Keratinocyte (primary cell): ENCODE measurements at places on chromosomes 1 and 21. TPM values are rescaled to one million over a fixed set of nuclear protein-coding genes. Genes with fewer than 3 reads are reported as not detected.

DNA sequence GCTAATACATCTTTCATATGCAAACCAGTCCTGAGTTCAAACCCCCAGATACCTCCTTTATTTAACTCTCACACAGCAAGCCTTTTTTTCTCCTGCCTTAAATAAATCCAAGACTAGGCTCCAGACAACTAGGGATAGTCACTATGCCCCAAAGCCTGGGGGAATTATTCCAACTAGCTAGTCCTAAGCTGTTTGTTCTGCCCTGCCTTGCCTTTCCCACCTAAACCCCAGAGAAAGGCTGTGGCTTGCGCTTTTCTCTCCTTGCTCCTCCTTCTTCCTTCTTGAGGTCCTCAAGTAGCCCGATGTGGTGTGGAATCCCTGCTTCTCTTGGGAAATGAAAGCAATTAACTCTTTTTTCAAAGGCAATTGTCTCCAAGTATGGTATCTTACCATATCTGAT, 31.8 kb downstream of the C1orf87 start:
- H3K4me1 ChIP-seq = no peaks in the 10 kb centered on the region
- no peak overlapping the region for H3K27ac ChIP-seq
- H3K27me3 ChIP-seq = no peaks in the 10 kb centered on the region
- no peak for DNase-seq

- H3K4me1 ChIP-seq = peaks cover 2% of the 10 kb centered on the region
- no peak for DNase-seq
- no peak overlapping the region for H3K4me3 ChIP-seq
- H3K36me3 ChIP-seq = no peaks in the 10 kb centered on the region
- no peak overlapping the region for H3K27ac ChIP-seq
Observed at GRCh38 chr1:235979176-235979575, 85.7 kb downstream of the NID1 start.

GRCh38 chr1:207645635-207646081, 725 bp downstream of the CR1L start:
- DNase-seq = no peak
- H3K27ac ChIP-seq = no peak overlapping the region
- H3K27me3 ChIP-seq = peaks cover 12% of the 10 kb centered on the region

- no peaks in the 10 kb centered on the region for H3K27me3 ChIP-seq
- no peak overlapping the region for H3K27ac ChIP-seq
- no peaks in the 10 kb centered on the region for H3K36me3 ChIP-seq
Observed at GRCh38 chr1:106875622-106876021, 180.9 kb upstream of the PRMT6 start.

DNA sequence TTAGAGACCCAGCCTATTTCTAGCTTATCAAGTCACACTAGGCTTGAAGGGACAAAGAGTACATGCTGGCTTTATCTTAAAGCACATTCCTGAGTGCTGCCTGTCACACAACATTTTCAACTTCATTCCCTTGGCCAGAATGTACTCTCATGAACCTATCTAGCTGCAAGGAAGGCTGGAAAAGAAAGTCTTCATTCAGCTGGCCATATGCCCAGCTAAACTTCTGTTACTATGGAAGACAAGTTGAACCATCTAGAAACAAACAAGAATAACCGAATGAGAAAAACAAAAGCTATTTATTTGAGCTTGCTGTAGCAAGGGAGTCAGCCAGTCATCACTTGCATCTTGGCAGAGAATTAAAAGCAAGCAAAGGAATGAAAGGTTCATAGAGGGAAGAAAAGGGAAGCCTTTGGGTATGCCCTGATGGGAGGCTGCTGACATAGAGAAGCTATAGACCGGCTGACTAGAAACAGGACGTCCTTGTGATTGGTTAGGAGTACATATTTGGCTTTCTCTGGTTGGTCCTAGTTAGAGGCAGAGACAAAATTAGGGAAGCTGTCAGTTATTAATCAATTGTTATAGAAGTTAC, 108.4 kb downstream of the NEK7 start:
- peaks cover 28% of the 10 kb centered on the region for H3K4me1 ChIP-seq
- DNase-seq = no peak
- H3K27me3 ChIP-seq = no peaks in the 10 kb centered on the region
- H3K4me3 ChIP-seq = no peak overlapping the region
- no peaks in the 10 kb centered on the region for H3K36me3 ChIP-seq

DNA sequence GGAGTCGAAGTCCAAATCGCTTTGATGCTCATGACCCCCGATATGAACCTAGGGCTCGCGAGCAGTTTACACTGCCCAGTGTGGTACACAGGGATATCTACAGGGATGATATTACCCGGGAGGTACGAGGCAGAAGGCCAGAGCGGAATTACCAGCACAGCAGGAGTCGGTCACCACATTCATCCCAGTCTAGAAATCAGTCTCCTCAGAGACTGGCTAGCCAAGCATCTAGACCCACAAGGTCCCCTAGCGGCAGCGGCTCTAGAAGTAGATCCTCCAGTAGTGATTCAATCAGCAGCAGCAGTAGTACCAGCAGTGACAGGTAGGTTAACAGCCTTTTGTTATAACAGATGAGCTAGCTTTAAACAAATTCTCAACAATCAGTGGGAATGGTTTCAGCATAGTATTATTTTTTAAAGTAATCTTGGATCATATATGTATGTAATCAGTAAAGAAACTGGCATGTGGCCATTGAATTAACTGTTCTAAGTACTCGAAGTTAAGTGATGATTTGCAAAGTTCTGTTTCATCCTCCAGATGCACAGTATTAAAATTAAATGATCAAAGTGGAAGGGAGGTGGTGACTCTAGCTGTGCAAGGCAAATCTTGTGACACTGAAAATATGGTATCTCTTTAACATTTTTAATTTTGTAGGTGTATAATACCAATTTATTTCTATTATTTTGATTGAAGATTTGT, 29.0 kb downstream of the SPEN start:
- DNase-seq = no peak
- H3K4me1 ChIP-seq = no peaks in the 10 kb centered on the region
- H3K4me3 ChIP-seq = no peak overlapping the region
- H3K36me3 ChIP-seq = peaks cover 7% of the 10 kb centered on the region

DNA sequence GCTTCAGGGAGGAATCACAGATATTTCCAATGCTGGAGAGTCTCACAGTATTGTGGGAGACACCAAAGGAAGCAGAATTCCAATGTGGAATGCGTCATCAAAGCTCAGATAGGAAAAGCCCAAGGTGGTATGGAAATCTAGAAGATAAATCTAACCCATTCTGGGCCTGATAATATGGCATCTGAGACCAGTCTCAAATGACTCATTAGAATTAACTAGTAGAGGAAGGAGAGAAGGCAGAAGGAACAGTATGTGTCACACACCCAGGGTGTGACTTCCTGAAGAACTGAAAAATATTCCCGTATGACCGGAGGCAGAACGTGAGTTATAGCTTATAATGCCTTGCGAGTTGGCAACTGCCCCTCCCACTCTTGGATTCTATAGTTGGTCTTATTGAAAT, 499.2 kb downstream of the PLPP3 start:
- peaks cover 5% of the 10 kb centered on the region for H3K4me1 ChIP-seq
- DNase-seq = no peak
- no peaks in the 10 kb centered on the region for H3K27me3 ChIP-seq

- H3K27ac ChIP-seq = peak within 1 kb of the TSS; percentile 60
- H3K4me3 ChIP-seq = peak within 1 kb of the TSS; percentile 94
- DNase-seq = no peak
- H3K27me3 ChIP-seq = no peaks in the 10 kb centered on the region
Observed at GRCh38 chr1:26171084-26172072, at the start of gene ZNF593OS. ZNF593OS (minus strand) TSS chr1:26171832; CDS start chr1:26171661, 171 bp downstream.

DNA sequence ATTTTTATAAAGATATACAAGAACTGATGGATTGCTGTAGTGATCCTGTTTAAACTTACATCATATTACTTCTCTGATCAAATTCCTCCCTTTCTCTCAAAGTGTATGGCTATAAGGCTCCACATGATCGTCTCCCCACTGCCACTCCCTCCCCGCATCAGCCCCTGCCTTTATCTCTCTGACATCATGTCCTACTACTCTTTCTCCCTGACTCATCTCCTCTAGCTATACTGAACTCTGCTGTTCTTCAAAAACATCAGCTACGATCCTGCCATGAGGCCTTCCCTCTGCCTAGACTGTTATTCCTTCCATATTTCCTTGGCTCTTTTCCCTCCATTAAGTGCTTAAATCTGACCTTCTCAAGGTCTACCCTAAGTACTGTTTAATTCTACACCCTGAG, 22.8 kb downstream of the HFM1 start:
- no peak for DNase-seq
- no peaks in the 10 kb centered on the region for H3K36me3 ChIP-seq
- H3K4me1 ChIP-seq = no peaks in the 10 kb centered on the region
- no peak overlapping the region for H3K27ac ChIP-seq
- no peak overlapping the region for H3K4me3 ChIP-seq

DNA sequence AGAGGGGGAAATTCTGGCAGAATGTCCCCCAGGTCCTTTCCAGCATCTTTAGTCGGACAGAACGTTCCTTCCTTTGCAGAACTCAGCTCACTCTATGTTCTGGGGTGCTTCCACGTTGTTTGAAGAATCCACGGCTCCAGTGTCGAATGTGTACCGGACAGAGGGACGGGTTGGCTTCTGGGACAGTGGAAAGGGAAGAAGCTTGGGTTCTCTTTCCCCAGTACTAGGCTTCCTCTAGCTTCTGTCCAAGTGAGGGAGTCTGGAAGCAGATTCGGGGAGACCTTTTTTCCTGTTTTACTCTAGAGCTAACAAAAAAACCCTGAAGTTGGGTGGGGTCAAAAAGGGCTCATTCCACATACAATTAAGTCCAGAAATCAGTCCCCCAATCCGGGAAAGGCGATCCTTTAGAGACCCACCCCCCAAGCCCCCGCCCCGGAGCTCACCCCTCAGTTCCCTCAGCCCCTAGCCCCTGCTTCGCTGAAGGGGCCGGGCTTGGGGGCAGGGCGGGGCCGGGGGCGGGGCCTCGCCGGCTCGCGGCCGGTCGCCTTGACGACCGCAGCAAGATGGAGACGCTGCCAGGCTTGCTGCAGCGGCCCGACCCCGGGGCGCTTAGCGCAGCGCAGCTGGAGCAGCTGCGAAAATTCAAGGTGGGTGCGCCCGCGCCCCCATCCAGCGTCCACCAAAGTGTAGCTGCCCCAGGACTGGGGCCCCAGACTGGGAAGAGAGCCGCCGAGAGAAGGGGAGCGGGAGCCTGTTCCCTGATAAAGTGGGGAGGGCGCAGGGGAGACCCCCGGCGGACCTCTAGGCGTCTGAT, at the start of gene RIIAD1:
Gene RIIAD1 (plus strand): TSS at position 549 of the 814 bp plus-strand sequence. CDS start 15 bp downstream, at position 564.
- no peaks in the 10 kb centered on the region for H3K36me3 ChIP-seq
- no peak within 1 kb of the TSS for H3K27ac ChIP-seq
- DNase-seq = no peak
- peaks cover 53% of the 10 kb centered on the region for H3K27me3 ChIP-seq
- peaks cover 4% of the 10 kb centered on the region for H3K4me1 ChIP-seq

HUNK gene
- 0.01 to 0.03 TPM in 2 of 3 replicates, not detected in the other for polyA plus RNA-seq
